ENCODE measurements at places on chromosomes 6 and 20.

DNA sequence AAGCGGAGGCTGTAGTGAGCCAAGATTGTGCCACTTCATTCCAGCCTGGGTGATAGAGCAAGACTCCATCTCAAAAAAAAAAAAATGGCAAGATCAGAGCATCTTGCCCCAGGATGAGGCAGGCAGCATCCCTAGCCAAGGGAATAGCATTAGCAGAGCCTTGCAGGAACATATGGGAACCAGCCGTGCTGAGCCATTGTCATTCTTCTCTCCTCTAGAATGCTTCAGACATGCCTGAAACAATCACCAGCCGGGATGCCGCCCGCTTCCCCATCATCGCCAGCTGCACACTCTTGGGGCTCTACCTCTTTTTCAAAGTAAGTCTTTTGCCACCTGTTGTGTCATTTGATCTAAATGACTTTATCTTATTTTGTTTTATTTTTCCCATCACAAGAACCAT lies 13.0 kb downstream of the HM13 start:
- no peak for DNase-seq

GRCh38 chr20:20755674-20756319 lies 43.4 kb upstream of the RALGAPA2 start:
- no peak for DNase-seq

DNA sequence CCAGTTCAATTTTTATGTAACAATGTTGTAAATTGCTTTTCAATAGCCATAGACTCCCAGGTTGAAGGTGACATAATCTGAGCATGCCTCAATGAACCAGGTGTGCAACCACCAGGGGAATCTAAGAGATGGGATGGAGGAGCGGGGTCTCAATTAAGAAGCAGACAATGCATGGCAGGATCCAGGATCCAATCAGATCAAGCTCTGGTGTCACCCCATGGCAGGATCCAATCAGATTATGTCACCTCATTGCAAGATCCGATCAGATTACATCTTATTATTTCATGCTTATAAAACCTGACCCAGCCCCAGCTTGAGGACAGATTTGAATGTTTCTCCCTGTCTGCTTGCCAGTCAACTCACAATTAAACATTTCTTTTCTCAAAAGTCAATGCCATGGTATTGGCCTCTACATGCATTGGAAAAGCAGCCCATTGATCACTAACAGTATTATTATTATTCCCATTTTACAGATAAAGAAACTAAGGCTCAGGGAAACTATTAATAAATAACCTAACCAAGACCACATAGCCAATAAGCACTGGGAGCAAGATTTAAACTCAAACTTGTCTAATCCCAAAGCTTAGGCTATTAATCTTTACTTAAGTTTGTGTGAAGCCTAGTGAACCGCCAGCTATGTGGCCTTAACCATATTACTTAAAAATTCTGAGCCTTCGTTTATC lies 14.3 kb upstream of the SIRT5 start:
- no peak for DNase-seq

- no peak for DNase-seq
Observed at GRCh38 chr6:167137881-167138280, 15.0 kb downstream of the CCR6 start.

- DNase-seq = no peak
Observed at GRCh38 chr6:52253494-52253893, 9.2 kb upstream of the IL17F start.

DNA sequence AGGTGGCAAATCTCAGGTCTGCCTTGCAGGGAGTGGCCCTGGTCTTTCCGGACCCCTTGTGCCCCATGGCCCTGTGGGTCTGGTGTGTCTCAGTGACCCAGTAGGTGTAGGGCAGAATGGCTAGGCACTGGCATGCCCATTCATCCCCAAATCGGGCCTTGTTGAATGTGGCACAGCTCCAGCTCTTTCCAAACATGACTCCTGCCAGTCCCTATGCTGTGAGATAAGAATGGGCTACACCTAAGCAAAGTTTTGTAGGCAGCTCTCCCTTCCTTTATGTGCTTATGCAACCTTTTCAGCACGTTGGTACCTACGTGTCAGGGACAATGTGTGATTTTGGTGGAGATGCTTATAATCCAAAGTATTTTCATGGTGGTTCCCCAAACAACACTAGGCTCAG lies 33.9 kb downstream of the FOXO3 start:
- DNase-seq = no peak

GRCh38 chr6:397604-398003 lies 6.1 kb downstream of the IRF4 start:
- no peak for DNase-seq

- DNase-seq = no peak
Observed at GRCh38 chr6:105493736-105494135, 90.9 kb upstream of the PREP start.
